ENCODE measurements at places on chromosomes 16 and 17. TPM values are rescaled to one million over a fixed set of nuclear protein-coding genes. Genes with fewer than 3 reads are reported as not detected.

Gene ADORA2B
- total RNA-seq = 20.2 TPM

GRCh38 chr17:49715216-49715615 lies 7.5 kb upstream of the SLC35B1 start:
- DNase-seq = no peak
- no peaks in the 10 kb centered on the region for H3K27me3 ChIP-seq
- no peaks in the 10 kb centered on the region for H3K36me3 ChIP-seq
- no peak overlapping the region for H3K4me3 ChIP-seq
- no peak overlapping the region for H3K27ac ChIP-seq

GRCh38 chr16:50326835-50327465 lies 41.8 kb downstream of the BRD7 start:
- 0 out of 2 replicates have a peak overlapping the region, but pooled peaks have one; percentile 13 for H3K27ac ChIP-seq
- no peaks in the 10 kb centered on the region for H3K27me3 ChIP-seq
- H3K4me1 ChIP-seq = peaks cover 8% of the 10 kb centered on the region

- H3K4me3 ChIP-seq = peak overlapping the region; percentile 77
- DNase-seq = peak; percentile 8
- no peaks in the 10 kb centered on the region for H3K36me3 ChIP-seq
Observed at GRCh38 chr17:36485805-36486203, 677 bp upstream of the ZNHIT3 start.

Gene PIGW
- total RNA-seq = 5.1 TPM
